ENCODE measurements at places on chromosomes 5 and 9.

- peak; percentile 45 for DNase-seq
Observed at GRCh38 chr9:121331992-121332685, 37.9 kb downstream of the STOM start.

DNA sequence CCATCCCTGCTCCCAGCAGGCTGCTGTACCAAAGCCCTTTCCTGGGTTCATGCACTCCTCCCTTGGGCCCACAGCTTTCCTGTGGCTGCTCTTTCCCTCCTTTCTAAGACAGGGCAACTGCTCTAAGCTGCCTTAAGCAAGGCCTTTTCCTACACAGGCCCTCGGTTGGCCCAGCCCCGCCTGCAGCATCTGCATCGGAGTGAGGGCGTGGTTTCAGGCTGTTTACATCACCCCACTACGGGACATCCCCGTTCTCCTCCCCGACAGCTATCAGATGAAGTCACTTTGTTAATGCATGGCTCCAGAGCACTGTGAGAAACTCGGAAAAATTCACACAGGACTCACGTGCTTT, 3.4 kb downstream of the DPH7 start:
- no peak for DNase-seq

DNA sequence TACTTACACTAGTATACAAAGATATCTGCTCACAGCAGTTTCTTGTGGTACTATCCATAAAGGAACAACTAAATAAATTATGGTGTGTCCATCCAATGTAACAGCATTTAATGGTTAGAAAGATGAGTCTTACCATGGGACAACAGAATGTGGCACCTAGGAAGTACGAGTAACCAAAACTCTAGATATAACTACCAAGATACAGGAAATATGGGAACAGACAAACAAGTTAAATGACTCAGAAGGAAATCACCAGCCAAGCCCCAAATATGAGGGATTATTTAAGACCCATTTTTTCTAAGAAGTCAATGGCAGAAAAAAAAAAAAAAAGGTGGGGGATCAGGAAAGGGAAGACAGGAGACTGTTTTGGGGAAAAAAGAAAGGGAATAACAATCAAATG, 294.8 kb downstream of the PRELID2 start:
- DNase-seq = no peak

DNA sequence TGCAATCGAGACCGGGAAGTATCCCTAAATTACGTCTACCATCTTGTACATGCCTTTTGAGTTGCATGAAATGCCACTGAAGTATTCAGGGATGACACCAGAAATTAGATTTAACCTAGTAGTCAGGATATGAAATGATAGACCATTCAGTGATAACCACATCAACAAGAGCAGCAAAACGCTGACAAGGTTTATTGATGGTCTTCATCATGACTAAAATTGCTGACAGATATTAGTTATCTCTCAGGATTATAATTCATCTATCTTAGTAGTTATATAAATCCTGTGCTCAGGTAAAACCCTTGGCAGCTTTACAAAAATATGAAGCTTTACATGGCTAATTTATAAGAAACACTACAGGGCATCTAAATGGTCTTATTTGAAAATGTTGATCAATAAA, 1104.7 kb downstream of the EFNA5 start:
- DNase-seq = no peak

DNA sequence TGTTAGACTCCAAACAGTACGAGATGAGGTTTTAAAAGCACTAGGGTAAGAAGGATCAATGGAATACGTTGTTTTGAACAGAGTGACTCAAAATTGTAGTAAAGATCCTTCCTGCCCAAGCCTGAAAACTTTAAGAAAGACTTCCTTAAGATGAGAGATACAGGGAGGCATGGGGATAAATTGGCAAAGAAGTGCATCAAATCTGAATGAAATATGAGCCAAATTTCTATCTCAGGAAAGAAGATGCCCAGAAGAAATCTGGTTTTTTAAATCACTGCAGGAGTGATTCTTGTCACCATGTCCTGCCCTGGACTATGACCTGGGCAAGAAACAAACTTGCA, 14.9 kb downstream of the FCN2 start:
- no peak for DNase-seq

GRCh38 chr5:136133922-136134379, 1.3 kb downstream of the SMAD5 start:
- no peak for DNase-seq

- DNase-seq = no peak
Observed at GRCh38 chr5:103006921-103007320, 113.0 kb downstream of the GIN1 start.

GRCh38 chr5:21680196-21680595, 1172.9 kb downstream of the CDH12 start:
- DNase-seq = no peak

DNA sequence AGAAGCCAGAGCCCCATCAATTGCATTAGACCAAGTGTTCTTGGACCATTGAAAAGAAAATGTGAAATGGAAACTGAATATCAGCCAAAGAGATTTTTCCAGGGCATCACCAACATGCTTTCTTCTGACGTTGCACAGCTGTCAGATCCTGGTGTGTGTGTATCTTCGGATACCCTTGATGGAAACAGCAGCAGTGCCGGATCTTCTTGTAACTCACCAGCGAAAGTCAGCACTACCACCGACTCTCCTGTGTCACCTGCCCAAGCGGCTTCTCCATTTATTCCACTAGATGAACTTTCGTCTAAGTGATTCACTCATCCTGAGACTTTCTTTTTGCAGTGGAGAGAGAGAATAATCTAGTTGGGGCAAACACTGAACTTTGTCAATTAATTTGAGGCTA, 75.7 kb downstream of the PIP5K1B start:
- no peak for DNase-seq

- DNase-seq = no peak
Observed at GRCh38 chr5:152511531-152512132, 106.6 kb upstream of the NMUR2 start.

GRCh38 chr9:21096172-21096900, 18.6 kb upstream of the IFNB1 start:
- DNase-seq = peak; percentile 47

DNA sequence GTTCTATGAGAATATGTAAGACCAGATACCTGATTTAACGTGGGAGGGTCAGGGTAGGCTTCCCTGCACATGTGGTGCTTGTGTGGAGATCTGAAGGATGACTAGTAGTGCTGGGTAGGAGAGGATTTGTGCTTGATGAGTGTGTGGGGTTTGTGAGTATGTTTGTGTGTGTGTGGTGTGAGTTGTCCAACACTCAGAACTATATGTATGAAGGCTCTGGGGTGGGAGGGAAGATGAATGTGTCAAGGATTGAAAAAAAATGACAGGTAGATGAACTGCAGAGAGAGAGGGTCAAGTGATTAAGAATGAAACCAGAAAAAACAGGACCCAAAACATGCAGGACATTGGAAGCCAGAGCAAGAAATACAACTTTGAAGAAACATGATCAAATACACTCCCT, 154.6 kb upstream of the NR3C1 start:
- no peak for DNase-seq

GRCh38 chr9:87479801-87480201, 17.9 kb upstream of the DAPK1 start:
- DNase-seq = no peak
